ENCODE measurements at places on chromosomes 2 and 18.

DNA sequence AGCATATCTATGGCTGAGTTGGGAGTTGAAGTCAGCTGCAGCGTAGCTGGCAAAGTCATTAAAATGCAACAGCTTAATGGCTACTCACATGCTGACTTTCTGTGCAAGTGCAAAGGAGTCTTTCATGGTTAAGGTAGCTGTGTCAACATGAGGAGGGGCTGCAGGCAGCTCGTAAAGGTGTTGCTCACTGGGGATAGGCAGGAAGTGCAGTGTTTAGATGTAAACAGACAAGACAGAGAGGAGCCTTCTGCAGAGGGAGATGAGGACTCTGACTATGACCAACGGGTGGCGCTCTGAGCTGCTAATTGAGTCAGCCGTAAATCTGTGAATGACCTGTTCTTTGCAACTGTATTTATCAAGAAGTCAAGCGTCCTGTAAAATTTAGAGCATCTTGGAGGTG lies 22.3 kb upstream of the CAVIN2 start:
- DNase-seq, result no peak

DNA sequence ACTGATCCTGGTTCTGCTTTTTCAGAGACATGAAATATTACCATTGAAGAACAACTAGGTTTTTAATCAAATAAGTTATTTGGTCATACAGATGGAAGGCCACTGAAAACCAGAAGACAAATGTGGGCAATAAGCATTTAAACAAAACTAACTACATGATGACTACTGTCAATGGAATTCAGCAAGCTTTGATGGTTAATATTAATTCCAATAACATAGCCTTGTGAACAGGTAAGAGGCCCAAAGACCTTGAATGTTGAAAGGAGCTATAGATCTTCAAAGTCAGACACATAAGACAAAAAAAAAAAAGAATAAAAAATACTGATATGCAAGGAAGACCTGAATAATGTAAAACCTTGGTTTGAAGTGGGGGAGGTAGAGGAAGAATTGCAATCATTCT lies 1955.6 kb upstream of the CELF4 start:
- DNase-seq, result no peak

DNA sequence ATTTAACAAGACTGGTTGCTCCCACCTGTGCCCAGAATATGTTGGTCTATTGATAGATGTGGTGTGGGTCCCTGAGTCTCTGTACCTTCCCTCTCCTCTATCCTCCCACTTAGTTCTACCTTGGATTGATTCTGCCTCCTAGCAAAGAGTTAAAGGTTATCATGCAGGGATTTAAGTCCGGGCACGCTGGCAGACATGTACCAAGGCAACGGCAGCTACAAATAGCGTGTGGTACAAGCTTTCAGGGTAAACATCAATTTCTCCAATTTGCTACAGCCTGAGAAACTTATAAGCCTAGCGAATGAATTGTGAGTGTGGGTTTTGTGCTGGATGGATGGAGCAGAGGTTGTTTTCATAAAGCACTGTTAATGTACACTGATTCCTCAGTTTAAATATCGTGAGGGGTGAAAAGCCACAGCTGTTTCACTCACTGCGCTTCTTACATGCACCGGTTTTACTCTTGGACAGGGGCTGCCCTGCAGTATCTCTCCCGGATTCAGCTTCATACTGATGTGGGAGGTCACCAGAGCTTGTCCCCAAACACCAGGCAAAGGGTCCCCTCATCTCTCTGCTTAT lies 289.8 kb downstream of the ICOS start:
- no peak for DNase-seq

GRCh38 chr2:39867268-39867667 lies 88.2 kb upstream of the THUMPD2 start:
- no peak for DNase-seq

- DNase-seq, result peak; percentile 95
Observed at GRCh38 chr2:150663143-150663542, 175.7 kb upstream of the RND3 start.

DNA sequence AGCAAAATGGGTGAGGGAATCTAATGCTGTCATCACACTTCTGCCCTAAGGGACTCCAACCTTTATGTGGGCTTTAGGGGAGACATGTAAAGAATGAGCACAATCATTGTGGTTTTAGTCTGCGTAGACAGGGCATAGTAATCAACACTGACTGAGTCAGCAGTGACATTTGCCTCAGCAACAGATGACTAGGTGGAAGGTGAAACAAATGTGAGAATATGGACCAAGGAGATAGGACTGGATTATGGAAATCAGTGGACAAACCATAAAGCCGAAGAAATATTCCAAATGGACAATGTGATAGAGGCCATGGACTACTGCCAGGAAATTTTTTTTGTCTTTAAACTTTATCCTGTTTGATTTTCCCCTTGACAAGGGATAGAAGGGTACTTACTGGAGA lies 83.9 kb downstream of the PDK1 start:
- DNase-seq, result peak; percentile 36

GRCh38 chr2:6657855-6658254 lies 207.9 kb downstream of the CMPK2 start:
- no peak for DNase-seq

DNA sequence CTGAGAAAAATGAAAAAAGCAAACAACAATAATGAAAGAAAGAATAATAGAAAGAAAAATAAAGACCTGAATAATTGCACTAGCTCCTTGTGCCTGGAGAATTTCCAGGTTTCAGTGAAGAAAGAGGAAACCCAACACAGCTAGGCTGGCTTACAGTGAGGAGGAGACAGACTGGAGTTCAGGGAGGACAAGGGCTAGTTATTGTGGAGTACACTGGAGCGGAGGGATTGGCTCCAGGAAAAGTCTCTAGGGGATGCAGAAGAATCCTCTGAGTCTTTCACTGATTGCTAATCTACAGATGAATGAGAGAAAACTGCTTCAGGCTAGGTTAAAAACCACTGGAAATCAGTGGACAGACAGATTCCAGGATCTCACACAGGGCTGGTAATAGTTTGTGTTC lies 163.6 kb upstream of the RBMS1 start:
- peak; percentile 47 for DNase-seq

- DNase-seq, result no peak
Observed at GRCh38 chr2:227871375-227871791, at the start of gene DAW1. Gene DAW1, plus strand, starts transcription at chr2:227871631. Its CDS starts 59 bp downstream, at chr2:227871690.
